ENCODE measurements at places on chromosomes 7 and 10.

GRCh38 chr10:126203746-126204145, 184.5 kb downstream of the ADAM12 start:
- no peak for DNase-seq

- DNase-seq, result no peak
Observed at GRCh38 chr7:5452937-5453540, 29.4 kb upstream of the TNRC18 start.

DNA sequence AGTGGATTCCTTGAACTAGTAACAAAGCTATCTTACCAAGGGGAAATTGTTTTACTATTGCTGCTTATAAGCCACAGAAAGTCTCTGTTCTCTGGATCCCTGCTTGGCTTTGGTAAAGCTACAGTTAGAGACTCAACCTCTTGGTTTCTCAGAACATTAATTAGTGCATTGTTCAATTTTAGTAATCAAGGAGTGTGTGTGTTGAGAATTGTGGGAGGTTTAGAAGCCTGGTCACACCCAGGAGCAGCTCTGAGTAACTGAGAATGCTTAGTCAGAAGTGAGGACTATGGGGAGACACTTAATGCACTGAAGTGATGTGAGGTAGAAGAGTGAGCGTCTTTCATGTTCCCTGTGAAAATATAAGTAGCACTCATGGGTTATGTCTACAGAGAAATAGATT, 8.2 kb upstream of the ACTA2 start:
- DNase-seq, result no peak

GRCh38 chr7:11228515-11228914, 254.8 kb downstream of the PHF14 start:
- no peak for DNase-seq

- no peak for DNase-seq
Observed at GRCh38 chr10:110765513-110766319, 106.0 kb upstream of the PDCD4 start.

GRCh38 chr10:77526868-77527617, 110.6 kb downstream of the KCNMA1 start:
- no peak for DNase-seq

- no peak for DNase-seq
Observed at GRCh38 chr7:47669178-47669891, 87.4 kb upstream of the TNS3 start.

GRCh38 chr7:85220023-85220422, 33.2 kb upstream of the SEMA3D start:
- no peak for DNase-seq

GRCh38 chr7:77329466-77330168, 86.5 kb downstream of the GSAP start:
- DNase-seq, result no peak

DNA sequence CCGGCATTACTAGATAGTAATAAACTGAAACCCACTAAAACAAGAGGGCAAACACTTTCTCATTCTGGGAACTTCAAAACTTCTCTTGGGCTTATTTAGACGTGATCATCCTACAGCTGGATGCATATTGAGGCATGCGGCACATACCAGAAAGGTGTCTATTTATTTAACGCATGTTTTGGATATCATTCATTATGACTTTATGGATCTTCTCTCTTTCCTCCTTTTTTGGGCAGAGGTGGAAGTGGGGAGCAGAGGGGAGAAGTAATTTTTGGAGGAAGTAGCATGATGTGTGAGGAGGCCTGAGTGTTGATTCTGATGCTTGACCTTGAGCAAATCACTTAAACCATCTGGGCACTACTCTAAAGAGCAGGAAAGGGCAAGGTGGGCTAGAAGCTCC, 270.6 kb downstream of the TRIL start:
- no peak for DNase-seq

DNA sequence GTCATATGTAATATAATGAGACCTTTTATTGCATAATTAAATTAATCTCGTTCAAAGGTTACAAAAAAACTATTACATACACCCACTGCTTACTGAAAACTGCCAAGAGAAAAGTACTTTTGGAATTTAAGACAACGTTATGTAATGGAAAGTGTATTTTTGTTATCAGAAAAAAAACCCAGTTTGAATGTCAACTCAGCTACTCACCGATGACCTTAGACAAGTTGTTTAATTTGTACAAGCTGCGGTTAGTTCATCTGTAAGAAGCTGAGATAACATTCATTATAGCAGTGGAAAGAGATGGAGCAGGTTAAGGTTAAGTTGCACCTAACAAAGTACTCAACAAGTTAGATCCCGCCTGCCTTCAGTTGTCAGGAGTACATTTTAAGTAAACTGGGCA, 1.1 kb downstream of the PSMA2 start:
- DNase-seq, result no peak

GRCh38 chr10:72851509-72851908, 42.0 kb upstream of the OIT3 start:
- no peak for DNase-seq
